ENCODE measurements at places on chromosomes 4 and X. TPM values are rescaled to one million over a fixed set of nuclear protein-coding genes. Genes with fewer than 3 reads are reported as not detected.

The EVC gene
- 23.0 TPM for total RNA-seq

The IQCM gene
- not detected for total RNA-seq

The SSX4B gene
- not detected for total RNA-seq

The LRIT3 gene
- not detected for total RNA-seq

The P2RY8 gene
- total RNA-seq: not detected

The ARSJ gene
- 20.1 TPM for total RNA-seq

The OFD1 gene
- 11.6 TPM for total RNA-seq

The TDO2 gene
- not detected for total RNA-seq

The ZIC3 gene
- total RNA-seq: 0.04 TPM

The USP17L10 gene
- total RNA-seq: not detected

The TLR2 gene
- 9.9 TPM for total RNA-seq

The CENPVL3 gene
- total RNA-seq: 0.08 TPM

The BEX2 gene
- 13.8 TPM for total RNA-seq

The TRPC5OS gene
- not detected for total RNA-seq

The VCX2 gene
- total RNA-seq: not detected

The SLITRK4 gene
- not detected for total RNA-seq

The DUSP9 gene
- 2.9 TPM for total RNA-seq

The PLXNB3 gene
- total RNA-seq: 5.2 TPM

The PNMA3 gene
- 0.08 TPM for total RNA-seq

The CFAP47 gene
- total RNA-seq: not detected

The CNGA1 gene
- 0.19 TPM for total RNA-seq

The BBS7 gene
- 26.7 TPM for total RNA-seq

All from hair follicular keratinocyte (primary cell).